PC-3 (cell line): ENCODE measurements at places on chromosomes 1 and 21. TPM values are rescaled to one million over a fixed set of nuclear protein-coding genes. Genes with fewer than 3 reads are reported as not detected.

DNA sequence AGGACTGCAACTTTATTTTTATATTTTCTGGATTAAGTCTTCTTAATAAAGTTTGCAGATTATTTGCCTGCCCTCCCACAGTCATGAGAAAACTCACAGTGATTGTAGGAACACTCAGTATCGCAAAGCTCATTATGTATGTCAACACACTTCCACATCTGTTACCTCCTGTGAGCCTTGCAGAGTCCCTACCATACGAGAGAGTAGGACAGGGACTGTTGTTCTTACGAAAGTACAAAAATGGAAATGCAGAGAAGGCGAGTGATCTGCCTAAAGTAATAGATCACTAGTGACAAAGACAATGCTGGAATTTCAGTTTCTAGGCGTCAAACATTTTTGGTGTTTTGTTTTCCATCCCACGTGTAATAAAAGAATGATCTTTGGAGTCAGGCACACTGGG is 131.7 kb downstream of the SYT2 start:
- no peak overlapping the region for H3K4me3 ChIP-seq
- no peak for DNase-seq
- no peaks in the 10 kb centered on the region for H3K27me3 ChIP-seq
- H3K27ac ChIP-seq: no peak overlapping the region

OR2T29 gene
- not detected in 2 replicates for total RNA-seq

OR2T1 gene
- not detected in 2 replicates for total RNA-seq

- H3K36me3 ChIP-seq: no peaks in the 10 kb centered on the region
- H3K27ac ChIP-seq: no peak overlapping the region
- 0 out of 2 replicates have a peak, but pooled peaks cover 4% of the 10 kb centered on the region for H3K4me1 ChIP-seq
- no peak overlapping the region for H3K4me3 ChIP-seq
- peak; percentile 39 for DNase-seq
Measured at GRCh38 chr1:163509114-163509513, 187.4 kb downstream of the NUF2 start.

GRCh38 chr1:192575499-192576189 is at the start of gene RGS1:
Gene RGS1, plus strand, starts transcription at chr1:192575773. Its CDS starts 20 bp downstream, at chr1:192575793.
- no peak within 1 kb of the TSS for H3K4me3 ChIP-seq
- H3K4me1 ChIP-seq: peaks cover 4% of the 10 kb centered on the region; the same call in 1 of the 2 replicates
- DNase-seq: no peak
- H3K27me3 ChIP-seq: no peaks in the 10 kb centered on the region
- H3K36me3 ChIP-seq: no peaks in the 10 kb centered on the region
- no peak within 1 kb of the TSS for H3K27ac ChIP-seq

PLA2G2D gene
- total RNA-seq: not detected in 2 replicates

S100A7 gene
- total RNA-seq: not detected in 2 replicates

GRCh38 chr1:181064011-181064623 is 24.4 kb upstream of the IER5 start:
- DNase-seq: no peak
- no peaks in the 10 kb centered on the region for H3K36me3 ChIP-seq
- H3K4me1 ChIP-seq: no peaks in the 10 kb centered on the region
- no peak overlapping the region for H3K4me3 ChIP-seq
- H3K27ac ChIP-seq: no peak overlapping the region
- no peaks in the 10 kb centered on the region for H3K27me3 ChIP-seq

DNA sequence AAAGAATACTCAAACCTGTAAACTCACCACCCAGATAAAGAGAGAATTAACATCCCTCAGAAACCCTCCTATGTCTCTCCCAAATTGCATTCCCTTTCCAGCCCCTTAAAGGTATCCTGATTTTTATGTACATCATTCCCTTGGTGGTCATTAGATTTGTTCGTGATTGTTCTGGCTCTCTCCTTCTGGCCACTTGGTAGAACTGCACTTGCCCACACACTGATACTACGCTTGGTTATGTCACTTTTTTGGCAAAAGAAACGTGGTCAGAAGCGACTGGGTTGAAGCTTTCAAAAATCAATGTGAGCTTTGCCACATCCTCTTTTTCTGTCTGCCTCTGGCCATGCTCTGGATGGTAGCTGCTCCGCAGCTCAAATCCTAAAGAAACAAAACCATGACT is 76.3 kb downstream of the KRTAP19-8 start:
- H3K4me3 ChIP-seq: no peak overlapping the region
- H3K4me1 ChIP-seq: no peaks in the 10 kb centered on the region
- H3K27ac ChIP-seq: no peak overlapping the region
- DNase-seq: peak; percentile 31
- H3K36me3 ChIP-seq: no peaks in the 10 kb centered on the region

DNA sequence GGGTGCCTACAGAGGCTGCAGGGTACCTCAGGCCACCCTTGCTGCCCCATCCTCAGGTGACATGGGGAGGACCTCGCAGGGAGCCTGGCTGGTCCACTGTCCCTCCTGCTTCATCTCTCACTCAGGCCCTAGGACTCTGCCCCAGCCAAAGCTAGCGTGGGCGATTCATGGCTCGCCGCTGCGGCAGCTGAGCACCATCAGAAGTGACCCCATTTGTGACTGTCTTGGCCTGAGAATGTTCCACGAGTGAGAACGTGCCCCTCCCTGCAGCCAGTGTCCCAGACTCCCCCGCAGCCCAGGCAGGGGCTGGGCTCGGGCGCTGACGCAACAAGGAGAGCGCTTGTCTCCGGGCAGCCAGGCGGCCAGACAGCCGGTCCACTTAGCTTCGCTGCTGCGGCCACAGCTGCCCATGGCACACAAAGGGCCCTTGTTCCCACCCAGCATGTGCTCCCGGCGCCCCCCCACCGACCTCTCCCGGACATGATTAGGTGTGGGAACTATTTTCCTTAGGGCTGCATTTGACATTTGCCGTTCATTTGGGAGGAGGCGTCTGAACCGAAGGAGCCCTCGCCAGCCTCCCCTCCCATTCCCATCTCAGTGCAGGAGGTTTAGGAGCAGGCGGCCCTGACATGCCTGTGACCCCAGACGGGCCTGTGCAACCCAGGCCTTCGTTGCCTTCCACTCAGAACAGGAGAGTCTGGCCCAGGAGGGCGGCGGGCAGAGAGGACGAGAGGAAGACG is 19.3 kb upstream of the POFUT2 start:
- H3K4me1 ChIP-seq: peaks cover 8% of the 10 kb centered on the region
- no peaks in the 10 kb centered on the region for H3K27me3 ChIP-seq
- no peak overlapping the region for H3K4me3 ChIP-seq
- DNase-seq: no peak

CD101 gene
- 0.17 and 0.36 TPM in 2 replicates for total RNA-seq

DNA sequence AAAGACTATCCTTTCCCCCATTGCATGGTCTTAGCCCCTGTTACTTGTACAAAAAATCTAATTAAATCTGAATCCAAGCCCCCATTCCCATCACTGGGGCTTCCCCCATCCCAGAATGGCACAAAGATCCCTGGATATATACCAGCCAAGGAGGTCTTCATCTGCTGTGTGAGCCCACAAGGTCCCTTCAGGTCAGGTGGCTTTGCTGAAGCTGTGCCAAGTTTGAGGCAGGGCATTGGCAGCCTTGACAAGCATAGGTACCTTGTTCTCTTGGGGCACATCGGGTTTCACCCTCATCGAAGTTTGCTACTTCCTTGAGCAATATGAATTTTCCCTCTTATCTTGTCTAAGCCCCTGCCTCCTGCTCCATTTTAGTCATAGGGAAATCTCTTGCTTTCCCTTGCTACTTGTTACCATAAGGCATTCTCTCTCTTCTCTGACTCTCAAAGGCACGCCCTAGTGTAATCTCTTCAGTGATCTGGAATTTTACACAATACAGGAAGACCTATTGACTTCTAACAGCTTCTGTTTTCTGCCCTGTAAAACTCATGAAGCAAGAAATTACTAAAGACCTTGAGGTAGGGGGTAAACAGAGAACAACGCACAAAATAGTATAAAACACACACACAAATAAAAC is 71.4 kb upstream of the COG2 start:
- H3K36me3 ChIP-seq: no peaks in the 10 kb centered on the region
- H3K4me1 ChIP-seq: peaks cover 7% of the 10 kb centered on the region; the same call in 1 of the 2 replicates
- peaks cover 52% of the 10 kb centered on the region for H3K27me3 ChIP-seq
- H3K4me3 ChIP-seq: no peak overlapping the region
- no peak overlapping the region for H3K27ac ChIP-seq

GRCh38 chr21:17900990-17901385 is 81.8 kb upstream of the C21orf91 start:
- H3K27me3 ChIP-seq: no peaks in the 10 kb centered on the region
- H3K4me3 ChIP-seq: no peak overlapping the region
- H3K36me3 ChIP-seq: no peaks in the 10 kb centered on the region
- H3K4me1 ChIP-seq: peaks cover 6% of the 10 kb centered on the region
- H3K27ac ChIP-seq: no peak overlapping the region

UBE2U gene
- not detected in 2 replicates for total RNA-seq

GRCh38 chr1:221916176-221916575 is 174.3 kb upstream of the DUSP10 start:
- H3K27ac ChIP-seq: no peak overlapping the region
- H3K36me3 ChIP-seq: no peaks in the 10 kb centered on the region
- no peaks in the 10 kb centered on the region for H3K27me3 ChIP-seq
- H3K4me1 ChIP-seq: peaks cover 6% of the 10 kb centered on the region; the same call in 1 of the 2 replicates
- no peak for DNase-seq
- H3K4me3 ChIP-seq: no peak overlapping the region

- no peaks in the 10 kb centered on the region for H3K27me3 ChIP-seq
- H3K27ac ChIP-seq: no peak overlapping the region
- peak; percentile 76 for DNase-seq
- H3K4me3 ChIP-seq: no peak overlapping the region
- no peaks in the 10 kb centered on the region for H3K36me3 ChIP-seq
Measured at GRCh38 chr1:168466092-168466713, 77.6 kb downstream of the XCL2 start.

DNA sequence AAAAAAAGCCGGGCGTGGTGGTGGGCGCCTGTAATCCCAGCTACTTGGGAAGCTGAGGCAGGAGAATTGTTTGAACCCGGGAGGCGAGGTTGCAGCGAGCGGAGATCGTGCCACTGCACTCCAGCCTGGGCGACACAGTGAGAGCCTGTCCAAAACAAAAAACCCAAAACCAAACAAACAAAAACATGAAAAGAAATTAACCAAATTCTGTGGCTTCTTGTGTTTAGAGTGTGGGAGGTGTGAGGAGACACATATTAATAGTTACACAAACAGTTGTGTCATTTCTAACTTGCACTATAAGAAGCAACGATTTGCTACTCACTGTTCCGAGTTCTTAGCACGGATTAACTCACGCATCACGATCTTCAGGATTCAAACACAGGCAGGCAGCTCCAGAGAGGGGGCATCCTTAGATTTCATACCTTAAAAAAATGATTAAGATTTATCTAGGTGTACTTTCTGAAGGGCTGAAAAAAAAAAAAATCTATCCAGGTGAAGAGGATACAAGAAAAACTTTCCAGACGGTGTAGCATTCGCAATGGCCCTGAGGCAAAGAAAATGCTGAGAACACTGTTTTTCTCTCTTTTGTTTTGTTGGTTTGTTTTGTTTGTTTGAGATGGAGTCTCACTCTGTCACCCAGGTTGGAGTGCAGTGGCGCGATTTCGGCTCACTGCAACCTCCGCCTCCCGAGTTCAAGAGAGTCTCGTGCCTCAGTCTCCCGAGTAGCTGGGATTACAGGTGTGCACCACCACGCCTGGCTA is 713 bp upstream of the HMGCL start:
- no peaks in the 10 kb centered on the region for H3K27me3 ChIP-seq
- peaks cover 18% of the 10 kb centered on the region for H3K4me1 ChIP-seq
- H3K4me3 ChIP-seq: peak overlapping the region; percentile 85
- H3K36me3 ChIP-seq: no peaks in the 10 kb centered on the region

DNA sequence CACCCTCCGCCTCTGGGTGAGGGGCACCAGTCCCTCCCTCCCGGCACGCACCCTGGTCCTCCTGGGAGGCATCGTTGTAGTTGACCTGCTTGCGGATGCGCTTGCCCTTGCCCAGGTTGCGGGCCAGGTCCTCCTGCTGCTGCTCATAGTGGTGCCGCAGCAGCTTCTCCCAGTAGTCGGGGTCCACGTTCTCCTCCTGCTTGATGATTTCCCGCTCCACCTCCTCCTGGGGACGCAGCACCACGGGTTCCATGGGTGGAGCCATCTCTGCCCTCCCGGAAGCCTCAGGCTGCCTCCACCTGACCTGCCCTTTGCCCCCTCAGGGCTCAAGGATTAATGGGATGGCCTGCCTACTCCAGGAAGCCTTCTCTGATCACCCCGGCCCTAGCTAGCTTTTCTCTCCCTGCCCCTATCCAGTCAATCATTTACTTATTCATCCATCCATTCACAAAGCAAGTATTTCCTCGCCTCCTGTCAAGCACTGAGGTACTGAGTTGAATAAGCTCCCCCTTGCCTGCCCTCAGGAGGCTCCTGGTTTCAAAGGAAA is 53.5 kb downstream of the CHD5 start:
- H3K4me1 ChIP-seq: no peaks in the 10 kb centered on the region
- no peak for DNase-seq
- no peaks in the 10 kb centered on the region for H3K36me3 ChIP-seq
- no peak overlapping the region for H3K4me3 ChIP-seq
- H3K27me3 ChIP-seq: no peaks in the 10 kb centered on the region
- no peak overlapping the region for H3K27ac ChIP-seq

DNA sequence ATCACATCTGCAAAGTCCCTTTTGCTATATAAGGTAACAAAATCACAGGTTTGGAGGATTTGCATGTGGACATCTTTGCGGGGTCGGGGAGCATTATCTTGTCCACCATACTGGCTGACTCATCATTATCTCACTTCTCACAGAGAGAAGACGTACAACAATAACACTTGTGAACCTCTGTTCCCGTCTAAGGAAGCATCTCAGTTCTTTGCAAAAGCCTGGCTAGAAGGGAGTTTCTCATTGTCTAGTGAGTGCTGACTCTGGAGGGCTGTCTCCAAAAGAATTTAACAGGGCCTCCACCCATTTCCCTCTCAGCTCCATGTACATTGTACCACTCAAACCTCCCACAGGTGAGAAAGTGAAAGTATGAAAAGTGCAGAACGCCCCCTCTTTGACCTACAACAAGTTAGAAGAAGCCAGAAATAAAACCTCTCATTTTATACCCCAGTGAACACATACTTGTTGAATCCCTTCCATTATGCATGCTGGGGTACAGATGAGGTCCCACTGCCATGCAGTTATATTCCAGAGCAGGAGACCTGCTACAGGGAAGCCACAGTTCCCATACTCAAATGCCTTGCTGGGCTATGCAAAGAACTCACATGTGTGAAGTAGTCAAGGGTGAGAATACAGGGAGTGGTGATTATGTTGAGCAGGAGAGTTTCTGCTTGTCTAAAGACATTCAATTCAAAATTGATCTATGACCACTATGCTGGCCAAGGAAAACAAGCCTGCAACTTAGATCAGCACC is 121.7 kb upstream of the PRDX6 start:
- no peaks in the 10 kb centered on the region for H3K4me1 ChIP-seq
- no peak overlapping the region for H3K27ac ChIP-seq
- H3K27me3 ChIP-seq: no peaks in the 10 kb centered on the region
- no peaks in the 10 kb centered on the region; the same call in 1 of the 2 replicates for H3K36me3 ChIP-seq
- no peak for DNase-seq
- H3K4me3 ChIP-seq: no peak overlapping the region

- no peak for DNase-seq
- H3K36me3 ChIP-seq: no peaks in the 10 kb centered on the region
- H3K4me1 ChIP-seq: peaks cover 25% of the 10 kb centered on the region
- H3K27me3 ChIP-seq: no peaks in the 10 kb centered on the region
- peak overlapping the region; percentile 66 for H3K27ac ChIP-seq
Measured at GRCh38 chr1:60990714-60991090, 91.7 kb upstream of the NFIA start.

TRIM45 gene
- 3.1 and 4.3 TPM in 2 replicates for total RNA-seq

GRCh38 chr1:68795956-68796355 is 299.1 kb upstream of the DEPDC1 start:
- 0 out of 2 replicates have a peak, but pooled peaks cover 5% of the 10 kb centered on the region for H3K27me3 ChIP-seq
- H3K36me3 ChIP-seq: no peaks in the 10 kb centered on the region
- H3K4me1 ChIP-seq: no peaks in the 10 kb centered on the region
- H3K4me3 ChIP-seq: no peak overlapping the region
- H3K27ac ChIP-seq: no peak overlapping the region

KRTAP13-2 gene
- total RNA-seq: not detected in 2 replicates
